Stimulated activated CD8-positive, alpha-beta memory T cell treated with anti-CD3 and anti-CD28 coated beads, Interleukin-4, amount 100 ng/mL, for 4 hours (primary cell): ENCODE measurements at places on chromosomes 3 and 15.

DNA sequence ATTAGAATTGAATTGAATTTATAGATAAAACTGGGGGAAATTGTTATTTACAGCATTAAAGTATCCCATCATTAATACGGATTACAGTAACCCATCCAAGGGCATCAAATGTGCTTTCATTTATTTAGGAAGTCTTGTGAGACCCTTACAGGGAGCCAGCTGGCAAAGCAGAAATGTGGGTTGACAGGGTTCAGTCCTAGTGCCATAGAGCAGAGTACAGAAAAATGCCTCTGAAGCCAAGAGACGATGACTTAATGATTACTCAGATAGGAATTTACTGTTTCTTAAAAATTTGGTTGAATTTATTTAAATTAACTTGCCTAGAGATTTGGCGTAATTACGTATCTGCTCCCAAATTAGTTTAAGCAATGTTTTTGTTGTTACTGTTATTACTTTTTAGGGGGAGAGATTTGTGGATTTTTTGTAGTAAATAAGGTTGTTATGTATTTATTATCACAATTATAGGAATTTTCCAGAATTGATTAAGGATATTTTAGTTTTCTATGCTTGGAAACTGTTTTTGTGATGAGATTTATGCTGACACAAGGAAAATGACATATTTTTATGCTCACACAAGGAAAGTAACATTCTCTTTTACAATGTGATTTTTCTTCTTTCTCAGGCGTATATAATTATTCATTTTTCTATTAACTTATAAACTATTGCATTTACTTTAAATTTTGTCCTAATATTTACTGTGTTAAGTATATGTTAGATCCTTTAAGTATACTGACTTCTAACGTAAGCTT is 152.0 kb downstream of the EPHA6 start:
- DNase-seq, result no peak

DNA sequence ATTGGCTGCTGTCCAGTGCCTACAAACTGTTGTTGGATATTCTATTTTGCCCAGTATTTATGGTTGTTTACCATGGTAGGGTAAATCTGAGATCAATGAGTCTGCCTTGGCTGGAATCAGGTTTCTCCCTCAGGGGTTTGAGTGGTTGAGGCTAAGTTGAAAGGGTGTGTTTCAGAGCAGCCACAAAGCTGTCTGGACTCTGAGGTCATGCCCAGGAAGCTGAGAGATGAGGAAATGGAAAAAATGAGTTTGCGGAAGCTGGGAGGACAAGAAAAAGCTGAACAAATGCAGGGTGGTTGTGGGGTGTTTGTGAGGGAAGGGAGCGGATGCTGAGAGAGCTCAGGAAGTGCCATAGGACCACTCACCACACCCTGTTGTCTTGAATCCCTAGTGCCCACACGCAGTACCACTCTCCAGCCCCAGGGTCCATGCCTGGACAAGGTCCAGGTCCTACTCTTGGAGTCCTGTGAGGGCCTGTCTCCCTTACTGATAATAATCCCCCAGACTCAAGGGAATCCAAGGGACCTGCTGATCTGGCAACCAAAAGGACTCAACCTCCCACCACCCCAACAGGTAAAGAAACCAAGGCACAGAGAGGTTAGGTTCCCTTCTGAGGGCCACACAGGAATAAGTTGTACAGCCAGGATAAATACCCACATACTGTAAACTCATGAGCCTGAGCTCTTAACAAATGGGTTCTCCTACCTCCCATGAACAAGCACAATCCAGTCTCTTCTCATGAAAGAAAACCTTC is 81.6 kb downstream of the PPCDC start:
- no peak for DNase-seq

GRCh38 chr3:72999951-73000350 is 3.3 kb downstream of the PPP4R2 start:
- no peak for DNase-seq

- no peak for DNase-seq
These were observed 6.9 kb upstream of the RPL35A start for GRCh38 chr3:197942956-197943556.
